ENCODE measurements at places on chromosomes 7 and 10. TPM values are rescaled to one million over a fixed set of nuclear protein-coding genes. Genes with fewer than 3 reads are reported as not detected.

- DNase-seq = no peak
Observed at GRCh38 chr7:91397612-91398011, 133.4 kb downstream of the FZD1 start.

GRCh38 chr10:8349610-8350249 is 295.2 kb downstream of the GATA3 start:
- no peak for DNase-seq

DNA sequence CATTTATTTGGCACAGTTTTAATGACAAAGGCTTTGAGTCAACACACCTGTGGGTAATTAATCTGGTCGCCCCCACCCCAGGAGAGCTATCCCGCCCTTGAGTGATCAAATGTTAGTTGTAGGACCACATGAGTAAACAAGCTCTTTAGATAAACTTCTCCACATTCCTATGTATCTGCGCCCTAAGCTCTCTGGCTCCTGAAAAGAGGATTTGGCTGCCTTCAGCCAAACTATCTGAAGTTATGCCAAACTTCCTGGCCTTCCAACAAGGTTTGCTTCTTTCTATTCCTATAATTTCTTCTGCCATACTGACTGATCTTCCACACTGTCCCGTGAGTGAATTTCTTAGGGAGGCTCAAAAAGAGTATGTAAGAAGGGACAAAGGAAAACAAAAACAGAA is 134.2 kb downstream of the RALA start:
- DNase-seq = no peak

- DNase-seq = no peak
Observed at GRCh38 chr7:46960970-46961369, 620.9 kb downstream of the TNS3 start.

DNA sequence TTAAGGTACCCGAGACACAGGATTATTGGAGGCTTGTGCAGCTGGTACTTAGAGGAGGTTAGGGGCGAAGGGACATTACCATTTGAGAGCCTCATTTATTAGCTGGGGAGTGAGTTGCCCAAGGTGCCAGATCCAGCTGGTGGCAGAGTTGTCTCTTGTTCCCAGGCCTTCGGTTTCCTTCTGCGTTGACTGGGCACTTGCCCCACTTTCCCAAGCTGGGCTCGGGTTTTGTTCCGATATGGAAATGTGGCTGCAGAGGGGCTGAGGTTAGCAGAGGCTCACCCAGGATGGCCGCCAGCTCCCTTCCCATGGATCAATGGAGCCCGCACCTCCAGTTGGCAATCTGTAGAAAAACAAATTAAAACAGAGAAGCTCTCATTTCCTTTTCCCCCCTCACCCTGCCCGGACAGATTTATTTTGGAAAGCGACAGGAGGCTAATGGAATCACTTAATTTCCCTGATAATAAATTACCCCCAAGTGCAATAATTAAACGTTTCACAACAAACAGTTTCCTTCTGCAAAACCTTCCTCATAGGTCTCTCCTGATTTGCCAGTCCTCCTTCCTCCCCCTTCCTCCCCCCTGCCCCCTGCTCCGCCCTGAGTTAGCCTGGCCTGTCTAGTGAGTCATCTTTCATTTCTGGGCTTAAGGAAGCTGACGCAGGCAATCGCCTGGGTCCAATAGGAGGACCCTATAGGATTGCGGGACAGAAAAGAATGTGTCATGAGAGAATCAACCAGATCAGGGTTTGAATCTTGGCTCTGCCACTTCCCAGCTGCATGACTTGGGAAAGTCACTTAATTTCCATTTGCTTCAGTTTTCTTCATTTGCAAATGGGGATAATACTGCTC is 51.7 kb downstream of the ADRA2A start:
- DNase-seq = peak; percentile 39

DNA sequence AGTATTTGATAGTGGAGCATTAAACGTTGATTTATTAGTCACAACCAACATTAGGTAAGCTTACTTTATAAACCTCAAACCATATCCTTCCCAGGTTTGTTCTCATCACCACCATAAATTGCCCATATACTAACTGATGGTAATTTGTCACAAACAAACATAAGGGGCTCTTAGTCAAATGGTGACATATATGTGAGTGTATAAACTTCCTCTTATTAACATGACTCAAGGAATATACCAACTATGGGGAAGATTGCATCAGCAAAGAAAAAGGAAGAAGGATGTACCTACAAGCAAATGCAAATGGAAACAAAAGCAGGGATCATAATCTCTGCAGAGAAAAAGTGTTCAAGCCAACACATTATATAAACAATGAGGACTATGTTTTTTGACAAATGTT is 418.2 kb upstream of the AKR1E2 start:
- DNase-seq = peak; percentile 78

Gene CFAP69
- 6.6 TPM for total RNA-seq

Gene UNCX
- not detected for total RNA-seq

- DNase-seq = no peak
Observed at GRCh38 chr7:94258418-94259300, 136.0 kb upstream of the COL1A2 start.

DNA sequence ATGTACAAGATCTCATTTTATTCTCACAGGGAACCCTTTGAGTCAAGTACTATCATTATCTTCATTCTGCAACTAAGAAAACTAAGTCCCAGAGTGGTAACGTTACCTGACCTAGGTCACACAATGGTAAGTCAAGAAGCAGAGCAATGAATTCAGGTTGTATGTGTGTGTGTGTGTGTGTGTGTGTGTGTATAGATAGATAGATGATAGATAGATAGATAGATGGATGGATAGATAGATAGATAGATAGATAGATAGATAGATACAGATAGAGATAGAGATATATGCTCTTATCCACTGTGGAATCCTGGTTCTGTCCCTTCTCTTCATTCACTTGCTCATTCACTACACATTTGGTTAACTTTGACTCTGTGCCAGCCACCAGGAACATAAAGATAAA is 29.8 kb downstream of the ASAH2 start:
- no peak for DNase-seq

- peak; percentile 100 for DNase-seq
Observed at GRCh38 chr10:35372329-35372728, 36.0 kb downstream of the CCNY start.

DNA sequence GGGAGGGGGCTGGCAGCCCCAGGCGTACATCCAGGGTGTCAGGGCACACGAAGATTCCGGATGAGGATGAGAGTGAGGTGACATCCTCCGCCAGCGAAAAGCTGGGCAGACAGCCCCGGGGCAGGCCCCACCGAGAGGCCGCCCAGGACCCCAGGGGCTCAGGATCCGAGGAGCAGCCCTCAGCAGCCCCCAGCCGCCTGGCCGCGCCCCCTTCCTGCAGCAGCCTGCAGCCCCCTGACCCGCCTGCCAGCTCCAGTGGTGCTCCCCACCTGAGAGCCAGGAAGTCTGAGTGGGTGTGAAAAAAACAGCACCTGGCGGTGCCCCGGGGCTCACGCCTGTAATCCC is 3.2 kb downstream of the GJD4 start:
- no peak for DNase-seq

Gene CISD1
- total RNA-seq = 68.8 TPM

Gene AGBL3
- 2.5 TPM for total RNA-seq

Gene PROSER2
- total RNA-seq = 66.0 TPM

GRCh38 chr10:128045833-128046120 is 80.4 kb downstream of the MKI67 start:
- no peak for DNase-seq

Gene SFTPA1
- not detected for total RNA-seq

Gene CYP26C1
- total RNA-seq = not detected

- DNase-seq = no peak
Observed at GRCh38 chr10:55822096-55822495, 539.0 kb downstream of the ZWINT start.

DNA sequence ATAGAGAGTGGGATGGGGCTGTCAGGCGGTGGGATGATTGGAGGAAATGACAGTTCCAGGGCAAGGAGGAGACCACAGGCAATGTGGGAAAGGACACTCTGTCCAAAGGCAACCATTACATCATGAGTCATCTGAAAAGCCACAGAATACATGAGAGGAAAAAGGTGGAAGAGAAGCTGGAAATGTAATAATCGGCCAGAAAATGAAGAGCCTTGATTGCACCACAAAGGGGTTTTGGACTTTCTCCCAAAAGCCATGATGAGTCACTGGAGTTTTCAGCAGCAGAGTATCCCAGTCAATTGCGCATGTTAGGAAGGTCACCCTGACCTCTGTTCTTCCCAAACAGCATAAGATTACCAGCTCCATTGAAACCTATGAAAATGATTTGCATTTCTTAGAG is 222.0 kb downstream of the LHFPL3 start:
- peak; percentile 10 for DNase-seq

DNA sequence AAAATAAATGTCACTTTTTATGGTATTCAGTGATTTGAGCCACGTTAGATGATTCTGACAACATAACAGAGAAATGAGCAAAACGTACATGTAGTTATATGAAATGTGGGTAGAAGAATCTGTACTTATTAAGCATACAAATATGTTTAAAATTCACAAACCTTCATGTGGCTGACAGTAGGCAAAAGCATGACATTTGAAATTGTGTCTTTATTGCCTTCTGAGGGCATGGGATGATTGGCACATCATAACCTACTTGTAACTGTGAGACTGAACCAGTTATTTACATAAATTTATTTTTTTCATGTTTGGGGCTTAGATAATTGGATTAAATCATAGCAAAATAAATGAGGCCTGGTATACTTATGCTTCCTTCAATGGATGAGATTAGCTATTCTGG is 202.2 kb downstream of the DNAJB9 start:
- DNase-seq = no peak

Gene PIK3AP1
- 3.7 TPM for total RNA-seq

GRCh38 chr10:130463104-130463875 is 327.1 kb downstream of the GLRX3 start:
- no peak for DNase-seq

Data from PC-3 (cell line).